PC-3 (cell line): ENCODE measurements at places on chromosomes 1 and 21.

DNA sequence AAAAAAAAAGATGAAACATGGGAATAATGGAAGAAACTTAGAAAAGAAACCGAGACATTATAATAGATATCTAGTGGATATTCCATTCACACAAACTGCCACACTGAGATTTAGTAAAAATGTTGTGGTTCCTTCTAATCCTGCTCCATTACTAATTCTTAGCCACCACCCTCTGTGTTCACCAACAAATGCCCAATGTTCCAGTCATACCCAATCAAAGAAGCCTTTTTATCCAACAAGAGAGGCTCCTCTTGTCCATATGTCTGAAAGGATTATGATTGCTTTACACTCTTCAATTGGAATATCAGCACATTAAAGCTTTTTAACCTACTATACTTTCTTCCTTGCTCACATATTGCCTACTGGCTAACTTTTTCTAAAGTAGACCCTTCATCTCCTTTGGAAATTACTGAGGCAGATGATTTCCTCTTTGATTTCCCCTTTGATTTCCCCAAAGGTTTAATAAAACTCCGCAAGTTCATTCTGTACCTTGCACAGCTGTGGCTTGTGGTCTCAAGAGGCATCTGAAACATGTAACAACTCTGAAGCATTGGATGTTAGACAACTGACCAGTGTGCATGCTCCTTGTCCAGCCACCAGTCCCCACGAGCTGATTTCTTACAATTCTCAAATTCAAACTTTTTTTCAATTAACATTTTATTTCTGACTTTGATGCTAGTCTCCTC, 305.6 kb upstream of the LYPLAL1 start:
- no peak for DNase-seq

DNA sequence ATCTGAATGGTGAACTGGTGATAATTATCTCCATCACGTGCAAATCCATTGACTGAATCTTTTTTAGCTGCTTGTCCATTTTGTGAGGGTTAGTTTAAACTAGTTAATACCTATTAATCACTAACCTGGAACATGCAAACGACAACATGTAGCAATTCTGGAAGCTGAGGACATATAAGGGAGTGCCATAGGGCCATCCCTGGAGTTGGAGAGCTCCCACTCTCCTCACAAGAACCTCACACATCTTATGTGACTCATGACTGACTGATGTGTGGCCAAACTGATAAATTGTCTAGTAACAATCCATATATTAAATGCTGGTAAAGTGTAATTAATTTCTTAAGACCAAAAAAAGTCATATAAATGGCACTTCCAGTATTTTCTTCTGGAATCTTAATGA, 62.9 kb upstream of the HOOK1 start:
- DNase-seq, result no peak

- DNase-seq, result no peak
Measured at GRCh38 chr1:169148472-169149252, 42.2 kb downstream of the ATP1B1 start.

DNA sequence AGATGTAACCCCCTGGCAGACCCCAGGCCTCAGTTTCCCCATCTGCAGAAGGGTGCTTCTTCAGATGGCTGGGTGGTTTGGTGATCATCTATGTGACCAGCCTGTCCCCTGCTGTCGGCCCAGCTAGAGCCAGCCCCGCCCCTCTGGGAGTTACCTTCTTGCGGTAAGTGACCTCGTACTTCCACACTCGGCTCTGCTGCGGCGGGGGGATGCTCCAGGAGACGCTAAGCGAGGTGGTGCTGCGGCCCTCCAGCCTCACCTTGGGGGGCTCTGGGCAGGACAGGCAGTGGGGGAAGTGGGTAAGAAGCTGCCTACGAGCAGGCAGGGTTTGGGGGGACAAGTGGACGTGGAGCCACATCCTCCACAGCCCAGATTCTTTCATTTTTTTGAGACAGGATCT, 20.4 kb downstream of the EPHA2 start:
- DNase-seq, result no peak

DNA sequence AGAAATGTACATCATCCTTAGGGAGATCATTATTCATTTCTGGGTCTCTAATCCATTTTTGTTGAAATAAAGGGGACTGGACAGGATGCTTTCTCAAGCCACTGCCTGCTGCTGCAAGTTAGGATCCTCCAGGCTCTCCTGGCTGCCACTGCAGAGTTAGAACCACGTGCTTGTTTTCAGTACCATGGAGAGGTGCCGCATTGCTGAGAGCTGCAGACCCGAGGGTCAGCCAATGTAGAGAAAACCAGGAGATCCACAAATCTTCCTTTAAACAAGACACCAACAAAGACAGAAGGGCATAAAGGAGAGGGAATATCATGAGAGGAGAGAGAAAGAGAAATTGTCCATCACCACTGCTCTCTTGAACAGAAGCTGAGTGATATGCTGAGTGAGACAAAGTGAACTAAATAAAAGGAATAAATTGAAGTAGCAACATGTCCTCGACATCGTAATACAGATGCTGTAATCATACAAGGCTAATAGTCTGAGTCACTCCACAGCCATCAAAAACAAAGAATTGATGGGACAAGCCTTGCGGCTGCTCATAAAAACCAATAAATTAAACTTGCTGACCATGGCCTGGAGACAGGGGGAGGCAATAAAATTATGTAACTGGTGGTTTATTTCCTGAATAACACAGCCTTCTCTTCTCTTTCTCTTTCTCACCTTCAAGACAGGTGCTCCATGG, 255.7 kb downstream of the OMA1 start:
- DNase-seq, result no peak

- peak; percentile 94 for DNase-seq
Measured at GRCh38 chr1:149885339-149886120, 13.8 kb upstream of the BOLA1 start.

DNA sequence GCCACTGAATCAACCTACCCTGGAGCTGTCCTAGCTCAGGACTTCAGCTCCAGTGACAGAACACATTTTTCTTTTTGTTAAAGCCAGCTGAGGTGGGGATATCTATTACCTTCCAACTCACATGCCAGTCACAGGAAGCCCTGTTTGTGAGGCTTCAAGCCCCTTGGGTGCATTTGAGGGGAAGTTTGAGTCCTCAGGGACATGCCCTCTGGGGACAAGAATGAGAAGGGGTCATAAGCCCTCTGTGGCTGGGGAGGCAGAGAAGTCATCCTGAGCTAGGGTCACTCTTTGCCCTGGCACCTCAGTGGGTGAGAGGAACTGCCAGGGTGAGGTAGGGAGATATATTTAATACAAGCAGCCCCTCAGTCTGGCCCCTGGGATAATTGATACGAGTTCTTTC, 33.5 kb upstream of the CLDN14 start:
- DNase-seq, result no peak

GRCh38 chr1:243580072-243580471, 270.0 kb downstream of the AKT3 start:
- no peak for DNase-seq

- DNase-seq, result no peak
Measured at GRCh38 chr1:110387048-110387754, 3.6 kb downstream of the SLC16A4 start.

DNA sequence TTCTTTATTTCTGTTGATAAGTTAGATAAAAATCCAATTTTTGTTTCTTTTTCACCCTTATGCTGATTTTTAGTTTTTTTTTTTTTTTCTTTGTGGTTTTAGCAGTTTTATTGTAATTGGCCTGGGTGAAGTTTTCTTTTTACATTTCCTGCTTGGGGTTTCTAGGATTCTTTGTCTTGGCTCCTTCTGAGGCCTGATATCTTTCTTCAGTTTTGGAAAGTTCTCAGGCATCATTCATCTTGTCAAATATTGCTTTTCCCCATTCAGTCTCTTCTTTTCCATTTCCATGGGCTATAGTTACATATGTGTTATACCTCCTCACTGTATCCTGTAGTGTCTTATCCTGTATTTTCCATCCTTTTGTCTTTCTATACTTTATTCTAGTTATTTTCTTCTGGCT, 28.5 kb downstream of the ST6GALNAC3 start:
- no peak for DNase-seq

DNA sequence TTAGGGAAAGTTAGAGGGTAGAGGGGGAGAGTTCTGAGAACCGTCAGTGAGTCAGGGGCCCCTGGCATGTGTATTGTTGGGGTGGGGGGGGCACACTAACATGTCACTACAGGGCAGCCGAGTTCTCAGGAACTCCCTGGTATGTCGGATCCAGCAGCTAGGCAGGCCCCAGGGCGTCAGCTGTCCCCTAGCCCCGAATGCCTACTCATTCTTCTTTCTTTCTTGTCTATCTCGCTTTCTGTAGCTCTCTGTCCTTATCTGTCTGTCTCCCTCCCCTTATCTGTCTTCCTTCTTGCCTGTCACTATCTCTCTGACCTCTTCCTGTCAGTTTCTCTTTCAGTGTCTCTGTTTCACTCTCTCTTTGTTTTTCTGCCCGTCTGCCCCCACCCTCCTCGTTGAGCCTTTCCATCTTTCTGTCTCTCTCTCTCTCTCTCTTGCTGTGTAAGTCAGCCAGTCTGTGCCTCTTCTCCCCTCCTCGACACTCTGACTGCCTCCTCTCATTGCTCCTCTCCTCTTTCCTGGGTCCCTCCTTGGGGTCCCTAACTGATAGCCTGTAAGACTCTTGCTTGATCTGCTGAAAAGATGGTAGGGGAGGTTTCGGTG, 2.4 kb downstream of the NTRK1 start:
- no peak for DNase-seq

DNA sequence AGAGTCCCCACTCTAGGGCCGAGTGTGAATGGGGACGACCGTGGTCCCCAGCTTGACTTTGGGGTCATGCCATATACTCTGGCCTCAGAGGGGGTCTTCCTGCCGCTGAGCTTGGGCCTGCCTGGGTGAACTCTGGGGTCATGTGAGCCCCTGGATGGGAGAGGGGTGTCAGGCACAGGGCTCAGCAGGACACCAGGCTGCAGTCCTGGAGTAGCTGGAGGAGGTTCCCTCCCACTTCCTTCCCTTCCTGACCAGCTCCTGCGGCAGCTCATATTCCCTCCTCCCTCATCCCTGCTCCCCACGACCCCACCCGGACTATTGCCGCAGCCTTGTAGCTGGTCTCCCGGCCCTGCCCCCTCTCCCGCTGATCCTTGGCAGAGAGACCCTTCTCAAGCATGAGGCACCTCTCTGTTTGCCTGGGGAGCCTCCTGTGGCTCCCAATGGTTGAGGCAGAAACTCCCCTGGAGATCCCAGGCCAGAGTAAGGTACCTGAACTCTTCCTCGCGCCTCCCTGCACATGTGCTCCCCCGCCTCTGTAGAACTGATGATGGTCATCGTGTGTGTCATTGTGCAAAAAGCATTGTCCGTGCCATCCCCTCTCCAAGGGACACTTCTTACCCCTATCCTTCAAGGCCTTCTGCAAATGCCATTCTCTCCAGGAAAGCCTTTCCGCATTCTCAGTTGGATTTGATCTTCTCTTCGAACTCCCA, 1.8 kb downstream of the TNFRSF1B start:
- no peak for DNase-seq

DNA sequence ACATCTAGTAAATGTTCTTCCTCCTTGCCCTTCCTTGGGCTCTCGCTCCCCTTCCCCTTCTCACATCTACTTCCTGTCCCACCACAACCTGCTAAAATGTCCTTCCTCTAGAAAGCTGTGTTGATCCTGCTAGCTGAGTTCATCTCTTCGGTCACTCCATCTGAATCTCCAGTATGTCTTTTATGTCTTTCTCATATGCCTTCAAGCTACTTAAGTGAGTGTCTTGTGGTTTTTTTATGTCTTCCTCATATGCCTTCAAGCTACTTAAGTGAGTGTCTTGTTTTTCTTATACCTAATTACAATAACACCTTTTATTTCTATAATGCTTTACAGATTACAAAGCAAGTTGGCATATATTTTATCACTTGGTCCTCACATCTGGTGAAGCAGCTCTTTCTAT, 33.9 kb downstream of the CSF1 start:
- DNase-seq, result no peak
